ENCODE measurements at places on chromosomes 13 and 19.
A peak's percentile ranks its signal among the peaks of the same experiment; 100 is the strongest.

GRCh38 chr13:104246955-104247354 is 1180.7 kb upstream of the SLC10A2 start:
- peak; percentile 77 for DNase-seq

- DNase-seq = no peak
Measured at GRCh38 chr19:21317821-21318220, 11.4 kb downstream of the ZNF708 start.

DNA sequence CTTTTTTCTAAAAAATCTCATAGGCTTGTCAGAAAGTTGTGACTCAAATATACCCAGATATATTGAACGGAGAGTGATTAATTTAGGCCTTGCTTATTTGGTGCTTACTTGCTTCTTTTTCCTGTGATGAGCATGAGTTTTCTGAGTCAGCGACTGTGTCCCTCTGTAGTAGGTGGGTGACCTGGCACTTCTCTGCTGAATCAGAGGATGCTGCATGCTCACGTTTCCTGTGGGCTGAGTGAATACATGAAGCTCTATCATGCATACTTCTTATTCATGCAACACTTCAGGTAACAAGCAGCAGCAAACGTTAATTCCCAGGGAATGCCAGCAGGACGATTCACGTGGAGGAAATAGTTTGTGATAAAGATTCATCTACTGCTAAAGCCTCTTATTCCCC is 245.0 kb downstream of the KLF5 start:
- DNase-seq = no peak

GRCh38 chr13:75220238-75220542 is 261.8 kb downstream of the TBC1D4 start:
- DNase-seq = no peak

DNA sequence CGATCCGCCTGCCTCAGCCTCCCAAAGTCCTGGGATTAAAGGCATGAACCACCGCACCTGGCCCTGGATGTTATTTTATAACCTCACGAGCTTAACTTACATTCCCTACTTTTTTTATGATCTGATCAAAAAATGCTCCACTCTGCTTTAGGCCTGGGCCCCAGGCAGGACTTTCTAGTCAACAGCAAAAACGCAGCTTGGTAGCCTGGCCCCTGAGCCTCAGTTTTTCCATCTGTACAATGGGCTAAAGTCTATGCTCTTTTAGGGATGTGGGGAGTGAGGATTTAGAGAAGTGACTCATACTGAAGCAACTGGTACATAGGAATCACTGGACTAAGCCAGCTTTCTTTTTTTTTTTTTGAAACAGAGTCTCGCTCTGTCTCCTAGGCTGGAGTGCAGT is 11.9 kb upstream of the PIK3R2 start:
- no peak for DNase-seq

DNA sequence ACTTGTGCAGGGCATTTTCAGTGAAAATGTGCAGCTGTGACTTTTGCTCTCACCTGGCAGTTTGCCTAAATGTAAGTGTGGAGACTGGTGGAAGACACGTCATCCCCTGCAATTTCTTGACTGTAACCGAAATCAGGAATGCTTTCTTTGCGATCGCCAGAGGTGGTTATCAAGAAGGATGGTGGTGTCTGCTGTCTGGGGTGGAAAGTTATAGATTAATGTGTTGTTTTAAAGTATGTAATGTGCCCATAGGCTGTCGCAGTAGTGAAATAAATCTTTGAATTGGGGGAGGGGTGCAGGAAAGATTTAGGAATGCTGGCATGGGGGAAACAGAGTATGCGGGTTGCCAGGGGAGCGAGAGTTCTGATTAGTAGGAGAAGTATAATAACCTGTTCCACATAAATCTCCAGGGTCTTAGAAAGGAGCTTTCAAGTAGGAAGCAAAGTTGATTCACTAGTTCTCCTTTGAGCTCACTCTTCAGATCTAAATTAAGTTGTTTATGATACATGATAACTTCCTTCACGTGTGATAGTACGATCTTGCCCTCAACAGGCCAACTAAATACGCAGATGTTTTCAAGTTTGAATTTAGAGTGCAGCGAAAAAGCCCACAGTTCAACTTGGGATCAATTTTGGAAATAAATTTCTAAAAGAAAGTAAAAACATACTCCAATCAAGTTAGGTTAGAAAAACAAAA is 1520.0 kb upstream of the SLC10A2 start:
- DNase-seq = no peak

GRCh38 chr19:37593996-37594303 is 642 bp downstream of the ZNF571 start:
- no peak for DNase-seq

GRCh38 chr13:42036711-42037110 is 11.7 kb upstream of the DGKH start:
- DNase-seq = no peak

GRCh38 chr19:51457351-51458013 is 772 bp downstream of the SIGLEC8 start:
- no peak for DNase-seq

GRCh38 chr13:32851083-32852069 is 164.8 kb upstream of the KL start:
- DNase-seq = no peak

GRCh38 chr19:56403261-56403660 is 871 bp upstream of the ZNF583 start:
- DNase-seq = no peak

DNA sequence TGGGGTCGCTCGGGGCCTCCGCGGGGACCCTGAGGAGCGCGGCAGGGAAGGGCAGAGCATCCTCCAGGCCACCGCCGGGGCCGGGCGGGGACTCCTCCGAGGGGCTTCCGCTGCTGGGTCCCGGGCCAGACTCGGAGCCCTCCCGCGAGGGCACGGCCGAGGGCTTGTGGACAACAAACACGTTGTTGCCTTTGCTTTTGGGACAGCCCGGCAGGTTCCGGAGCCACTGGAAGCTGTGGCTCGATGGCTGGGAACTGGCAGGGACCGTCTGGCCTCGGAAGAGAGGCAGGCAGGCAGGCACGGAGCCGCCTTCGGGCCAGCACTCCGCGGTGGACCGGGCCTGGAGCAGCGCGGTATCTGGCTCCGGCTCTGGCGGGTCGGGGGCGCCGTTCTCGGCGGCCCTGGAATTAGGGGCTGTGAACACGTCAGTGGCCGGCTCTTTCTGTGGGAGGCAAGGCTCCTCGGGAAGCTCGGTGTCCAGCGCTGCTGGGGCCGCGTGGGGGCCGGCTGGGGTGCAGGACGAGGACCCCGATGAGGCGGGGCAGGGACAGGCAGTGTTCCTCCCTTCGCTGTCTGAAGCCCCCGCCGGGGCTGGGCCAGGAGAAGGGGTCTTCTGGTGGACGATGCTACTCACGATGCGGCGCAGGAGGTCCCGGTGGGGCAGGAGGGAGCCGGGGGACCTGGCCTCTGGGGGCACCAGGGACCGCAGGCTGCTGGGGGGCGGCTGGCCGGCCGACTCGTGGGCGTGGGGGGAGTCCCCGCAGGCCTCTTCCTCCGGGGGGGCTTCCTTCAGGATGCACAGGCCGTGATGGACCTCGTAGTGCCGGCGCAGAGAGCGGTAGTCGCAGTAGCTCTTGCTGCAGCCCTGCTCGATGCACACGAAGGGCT is 27.6 kb downstream of the ZNF541 start:
- DNase-seq = no peak

DNA sequence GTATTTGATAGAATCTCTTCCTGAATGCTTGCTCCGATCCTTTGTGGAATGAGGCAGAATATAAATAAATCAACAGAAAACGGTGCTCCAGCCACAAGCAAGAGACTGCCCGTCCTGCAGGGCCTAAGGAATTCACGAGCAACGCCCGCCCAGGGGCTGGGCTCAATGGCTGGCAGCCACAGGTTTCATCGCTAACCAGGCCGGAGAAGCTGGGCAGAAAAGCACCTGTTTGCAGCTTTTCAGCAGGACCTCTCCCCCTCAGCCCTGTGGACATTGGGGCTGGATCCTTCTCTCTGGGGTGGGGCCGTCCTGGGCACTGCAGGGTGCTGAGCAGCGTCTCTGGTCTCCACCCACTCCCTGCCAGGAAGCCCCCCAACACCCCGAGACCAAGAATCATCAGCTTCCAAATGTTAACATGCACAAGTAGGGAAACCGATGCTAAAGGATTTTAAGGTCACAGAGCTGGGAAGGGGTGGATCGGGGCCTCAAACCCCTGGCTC is 102.5 kb downstream of the GADD45B start:
- no peak for DNase-seq

DNA sequence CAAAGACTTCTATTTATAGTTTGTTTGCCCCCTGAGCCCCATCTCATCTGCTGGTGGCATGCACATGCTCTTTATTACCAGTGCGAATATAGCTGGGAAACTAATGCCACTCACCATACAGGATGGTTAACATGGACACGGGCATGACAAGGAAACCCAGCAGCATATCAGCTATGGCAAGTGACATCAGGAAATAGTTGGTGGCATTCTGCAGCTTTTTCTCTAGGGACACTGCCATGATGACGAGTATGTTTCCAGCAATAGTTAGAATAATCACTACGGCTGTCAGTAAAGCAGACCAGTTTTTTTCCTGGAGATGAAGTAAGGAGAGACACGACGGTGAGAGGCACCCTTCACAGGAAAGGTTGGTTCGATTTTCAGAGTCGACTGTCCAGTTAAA is 1.5 kb downstream of the HTR2A start:
- no peak for DNase-seq

DNA sequence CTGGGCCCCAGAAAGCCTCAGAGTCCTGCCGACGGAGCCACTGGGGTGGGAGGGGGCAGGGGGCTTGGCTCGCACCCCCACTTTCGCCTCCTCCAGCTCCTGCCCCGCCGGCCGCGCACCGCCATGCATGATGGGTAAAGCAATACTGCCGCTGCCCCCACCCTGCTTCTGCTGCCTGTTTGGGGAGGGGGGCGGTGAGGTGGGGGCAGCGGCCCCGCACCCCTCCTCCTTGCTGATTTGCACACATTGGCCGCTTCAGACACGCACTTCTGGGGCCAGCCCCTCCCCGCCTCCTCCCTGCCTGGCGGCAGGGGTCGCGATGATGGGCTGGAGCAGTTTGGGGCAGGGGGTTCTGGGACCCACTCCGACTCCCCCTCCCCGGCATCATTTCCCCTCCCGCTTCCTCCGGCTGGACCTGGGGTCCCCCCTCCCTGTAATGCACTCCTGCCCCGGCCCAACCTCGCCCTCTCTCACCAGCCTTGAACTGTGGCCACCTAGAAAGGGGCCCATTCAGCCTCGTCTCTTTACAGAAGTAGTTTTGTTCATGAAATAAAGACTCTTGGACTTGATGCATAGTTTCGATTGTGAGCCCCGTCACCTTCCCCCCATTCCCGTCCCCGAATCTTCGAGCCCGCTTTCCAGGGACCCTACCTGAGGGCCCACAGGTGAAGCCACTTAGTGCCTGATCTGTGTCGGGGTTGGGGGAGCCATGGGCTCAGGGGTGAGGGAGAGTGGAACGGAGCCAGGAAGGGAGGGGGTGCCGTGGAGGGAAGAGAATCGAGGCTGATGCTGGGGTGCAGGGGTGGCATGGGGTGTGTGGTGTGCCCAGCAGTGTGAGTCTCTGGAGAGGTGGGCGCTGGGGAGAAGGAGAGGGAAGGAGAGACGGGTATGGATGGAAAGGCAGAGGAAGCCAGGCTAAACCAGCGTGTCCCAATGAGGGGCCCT is 1.4 kb upstream of the HPN start:
- DNase-seq = no peak

GRCh38 chr19:39596911-39597310 is 5.4 kb upstream of the LGALS13 start:
- DNase-seq = no peak

DNA sequence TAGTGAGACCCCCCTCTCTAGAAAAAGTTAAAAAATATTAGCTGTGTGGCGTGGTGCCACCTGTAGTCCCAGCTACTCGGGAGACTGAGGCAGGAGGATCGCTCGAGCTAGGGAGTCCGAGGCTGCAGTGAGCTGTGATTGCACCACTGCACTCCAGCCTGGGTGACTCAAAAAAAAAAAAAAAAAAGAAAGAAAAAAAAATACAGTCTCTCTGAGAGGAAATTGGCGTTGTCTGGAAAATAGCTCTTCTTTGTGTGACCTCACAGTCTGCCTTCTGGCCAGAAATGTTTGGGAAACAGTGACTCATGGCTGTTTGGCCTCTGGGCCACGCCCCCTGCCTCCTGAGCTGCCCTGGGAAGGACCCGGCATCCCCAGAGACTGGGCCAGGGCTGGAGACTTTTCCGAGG is 10.7 kb downstream of the MARCHF2 start:
- DNase-seq = no peak

- no peak for DNase-seq
Measured at GRCh38 chr19:39199025-39199424, 2.3 kb downstream of the NCCRP1 start.

- no peak for DNase-seq
Measured at GRCh38 chr13:89846926-89847585, 1500.4 kb upstream of the MIR17HG start.

DNA sequence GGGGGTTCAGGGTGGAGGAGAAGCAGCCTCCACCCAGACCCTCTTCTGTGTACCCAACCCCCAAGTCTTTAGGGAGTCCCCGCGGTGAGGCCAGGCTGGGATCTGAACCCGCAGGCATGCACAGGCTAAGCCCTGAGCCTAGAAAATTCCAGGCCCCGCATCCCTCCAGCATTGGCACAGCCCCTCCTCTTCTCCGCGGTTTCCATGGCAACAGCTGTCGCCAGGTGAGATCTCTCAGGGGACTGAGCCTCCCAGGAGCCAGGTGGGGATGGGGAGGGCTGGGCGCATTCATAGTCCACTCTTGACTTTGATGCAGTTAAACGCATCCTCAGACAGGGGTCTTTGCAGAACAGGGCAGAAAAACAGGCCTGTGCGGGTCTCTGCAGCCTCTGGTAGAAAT is 48.3 kb upstream of the USP29 start:
- no peak for DNase-seq

GRCh38 chr19:1254081-1254527 is 5.7 kb downstream of the MIDN start:
- DNase-seq = no peak

DNA sequence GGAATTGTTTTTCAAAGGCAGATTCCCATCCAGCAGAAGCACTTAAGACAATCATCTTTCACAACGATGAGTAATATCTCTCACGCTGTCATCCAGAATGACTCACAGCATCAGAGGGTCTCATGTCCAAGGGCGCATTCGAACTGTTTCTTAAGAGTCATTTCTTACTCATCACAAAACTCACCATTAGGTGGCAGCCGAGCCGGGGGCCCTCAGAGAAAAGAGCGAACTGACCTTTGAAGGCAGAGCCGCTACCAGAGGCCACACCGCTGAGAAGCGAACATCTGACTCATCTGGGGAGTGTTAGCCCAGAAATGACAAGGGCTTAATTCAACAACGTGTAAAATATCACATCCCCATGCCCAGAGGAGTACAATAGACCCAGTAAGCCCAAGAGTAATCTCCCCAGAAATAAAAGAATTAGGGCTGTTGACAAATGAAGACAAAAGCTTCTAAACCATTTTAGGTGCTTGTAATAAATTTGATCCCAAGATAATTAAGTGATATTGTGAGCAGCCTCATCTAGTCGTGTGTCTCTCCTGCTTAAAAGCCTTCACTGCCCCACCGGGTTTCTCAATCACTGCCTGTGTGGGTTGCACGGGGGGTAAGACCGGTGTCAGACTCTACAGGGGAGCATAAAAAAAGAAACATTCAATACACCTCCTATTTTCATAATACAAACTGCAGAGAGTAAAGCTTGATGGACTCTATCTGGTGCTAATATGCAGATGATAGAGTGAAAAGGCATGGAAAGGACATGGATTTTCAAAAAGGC is 96.2 kb downstream of the CYSLTR2 start:
- DNase-seq = peak; percentile 31

- peak; percentile 16 for DNase-seq
Measured at GRCh38 chr19:17719730-17720400, 585 bp downstream of the MAP1S start.

GRCh38 chr19:51440846-51441409 is 17.3 kb downstream of the SIGLEC8 start:
- no peak for DNase-seq

Data from NCI-H526 (cell line).